ENCODE measurements at places on chromosomes 4 and X. TPM values are rescaled to one million over a fixed set of nuclear protein-coding genes. Genes with fewer than 3 reads are reported as not detected.

GRCh38 chrX:134148172-134148692 lies 88.8 kb upstream of the CCDC160 start:
- H3K27ac ChIP-seq: no peak overlapping the region
- DNase-seq: no peak
- H3K27me3 ChIP-seq: no peaks in the 10 kb centered on the region
- no peaks in the 10 kb centered on the region for H3K36me3 ChIP-seq

DNA sequence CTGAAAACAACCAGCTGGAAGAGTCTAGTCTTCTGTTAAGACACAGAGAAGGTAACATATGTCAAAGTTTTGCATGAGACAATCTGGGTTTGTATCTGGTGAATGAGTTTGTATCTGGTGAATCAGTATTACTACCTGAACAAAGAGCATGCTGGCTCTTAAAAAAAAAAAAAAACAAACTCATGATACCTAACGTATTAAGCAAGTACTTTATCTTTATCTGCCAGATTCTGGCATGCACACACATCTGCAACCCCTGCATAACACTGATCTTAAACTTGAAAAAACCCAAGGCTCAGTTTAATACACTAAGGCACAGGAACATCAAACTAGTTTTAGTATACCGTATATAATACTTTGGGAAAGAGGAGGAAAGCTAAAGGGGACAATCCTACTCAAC lies 5.8 kb downstream of the YTHDC1 start:
- no peaks in the 10 kb centered on the region for H3K27me3 ChIP-seq
- no peaks in the 10 kb centered on the region for H3K36me3 ChIP-seq
- no peak for DNase-seq
- H3K27ac ChIP-seq: no peak overlapping the region

DNA sequence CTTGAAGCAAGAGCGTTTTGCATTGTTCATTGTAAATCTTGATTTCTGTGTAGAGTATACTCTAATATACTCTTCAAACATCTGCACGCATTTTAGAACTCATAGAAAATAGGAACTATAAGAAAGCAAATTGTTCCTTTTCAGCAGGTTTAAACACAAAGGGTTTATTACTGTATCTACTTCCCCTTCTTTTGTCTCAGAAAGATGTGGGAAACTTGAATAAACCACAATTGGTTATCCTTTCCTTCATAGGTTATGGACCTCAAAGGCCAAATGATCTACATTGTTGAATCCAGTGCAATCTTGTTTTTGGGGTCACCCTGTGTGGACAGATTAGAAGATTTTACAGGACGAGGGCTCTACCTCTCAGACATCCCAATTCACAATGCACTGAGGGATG lies 46.0 kb upstream of the GUCY1B1 start:
- H3K27ac ChIP-seq: no peak overlapping the region
- no peaks in the 10 kb centered on the region for H3K36me3 ChIP-seq
- no peak overlapping the region for H3K4me3 ChIP-seq
- H3K27me3 ChIP-seq: no peaks in the 10 kb centered on the region

DNA sequence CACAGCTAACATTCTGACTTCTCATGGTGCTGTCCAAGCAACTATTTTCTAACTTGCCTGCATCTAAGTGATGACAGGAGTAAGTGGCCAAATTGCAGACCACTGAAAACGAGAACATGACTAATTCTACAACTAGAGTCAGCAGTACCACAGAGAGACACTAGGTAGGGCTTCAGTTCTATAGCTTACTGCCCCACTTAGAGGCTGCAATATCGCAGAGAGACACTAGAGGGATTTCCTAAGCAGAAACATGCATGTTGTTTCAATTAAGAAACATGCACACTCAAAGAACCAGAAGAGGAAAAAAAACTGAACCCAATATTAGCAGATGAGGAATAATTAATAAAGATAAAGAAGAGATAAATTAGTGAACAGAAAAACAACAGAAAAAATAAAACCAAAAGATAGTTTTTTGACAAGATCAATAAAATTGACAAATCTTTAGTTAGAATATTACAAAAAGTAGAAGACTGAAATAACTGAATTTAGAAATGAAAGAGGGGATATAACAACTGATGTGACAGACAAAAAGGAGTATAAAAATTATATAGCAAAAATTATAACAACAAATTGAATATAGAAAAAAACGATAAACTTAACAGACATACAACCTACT lies 100.8 kb downstream of the SPIN4 start:
- no peaks in the 10 kb centered on the region for H3K27me3 ChIP-seq
- DNase-seq: no peak
- no peaks in the 10 kb centered on the region for H3K36me3 ChIP-seq
- no peak overlapping the region for H3K27ac ChIP-seq

GRCh38 chr4:145180298-145181090 lies at the start of gene OTUD4:
TSS of gene OTUD4 (minus strand) at chr4:145180589. CDS start at chr4:145179973, 616 bp downstream.
- H3K4me3 ChIP-seq: peak within 1 kb of the TSS; percentile 82
- no peaks in the 10 kb centered on the region for H3K36me3 ChIP-seq
- peak; percentile 94 for DNase-seq
- H3K27ac ChIP-seq: peak within 1 kb of the TSS; percentile 99

DNA sequence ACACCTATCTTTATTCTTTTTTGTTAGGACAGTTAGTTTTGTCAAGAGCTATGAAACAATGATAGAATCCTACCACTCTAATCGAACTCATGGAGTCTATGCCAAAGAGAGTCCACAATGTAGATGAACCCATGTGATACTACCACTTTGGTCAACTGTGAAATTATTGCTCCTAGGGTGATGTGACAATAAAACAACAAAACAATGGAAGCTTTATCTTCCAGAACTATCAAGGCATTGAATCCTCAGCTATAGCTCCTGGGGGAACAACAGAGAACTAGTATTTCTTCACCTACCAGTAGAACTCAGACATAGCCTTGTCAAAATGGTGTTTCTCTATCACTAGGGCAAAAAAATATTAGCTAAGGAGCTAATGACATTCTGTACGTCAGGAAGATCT lies 62.9 kb downstream of the SHROOM4 start:
- DNase-seq: no peak
- H3K27ac ChIP-seq: no peak overlapping the region
- no peaks in the 10 kb centered on the region for H3K4me1 ChIP-seq
- H3K27me3 ChIP-seq: no peaks in the 10 kb centered on the region

- no peaks in the 10 kb centered on the region for H3K36me3 ChIP-seq
- H3K27me3 ChIP-seq: no peaks in the 10 kb centered on the region
- DNase-seq: no peak
Observed at GRCh38 chrX:77565278-77565677, 118.1 kb downstream of the FGF16 start.

- H3K36me3 ChIP-seq: no peaks in the 10 kb centered on the region
- no peaks in the 10 kb centered on the region for H3K27me3 ChIP-seq
- DNase-seq: no peak
- H3K4me1 ChIP-seq: peaks cover 29% of the 10 kb centered on the region
- H3K4me3 ChIP-seq: no peak overlapping the region
- H3K27ac ChIP-seq: no peak overlapping the region
Observed at GRCh38 chrX:12891915-12892506, 14.4 kb upstream of the TLR8 start.

GRCh38 chr4:44859477-44859876 lies 133.1 kb upstream of the GNPDA2 start:
- H3K27me3 ChIP-seq: no peaks in the 10 kb centered on the region
- H3K36me3 ChIP-seq: no peaks in the 10 kb centered on the region
- H3K4me1 ChIP-seq: no peaks in the 10 kb centered on the region
- H3K4me3 ChIP-seq: no peak overlapping the region
- H3K27ac ChIP-seq: no peak overlapping the region
- no peak for DNase-seq

The NR0B1 gene
- not detected for total RNA-seq

The PRSS12 gene
- total RNA-seq: not detected

The GPR143 gene
- not detected for total RNA-seq

Measured in natural killer cell (primary cell).